ENCODE measurements at places on chromosomes 3 and 15.

- DNase-seq = no peak
These were observed at the start of gene MYH15 for GRCh38 chr3:108510496-108510895. TSS of gene MYH15 (minus strand) at chr3:108510596. CDS start at chr3:108510530, 66 bp downstream.

DNA sequence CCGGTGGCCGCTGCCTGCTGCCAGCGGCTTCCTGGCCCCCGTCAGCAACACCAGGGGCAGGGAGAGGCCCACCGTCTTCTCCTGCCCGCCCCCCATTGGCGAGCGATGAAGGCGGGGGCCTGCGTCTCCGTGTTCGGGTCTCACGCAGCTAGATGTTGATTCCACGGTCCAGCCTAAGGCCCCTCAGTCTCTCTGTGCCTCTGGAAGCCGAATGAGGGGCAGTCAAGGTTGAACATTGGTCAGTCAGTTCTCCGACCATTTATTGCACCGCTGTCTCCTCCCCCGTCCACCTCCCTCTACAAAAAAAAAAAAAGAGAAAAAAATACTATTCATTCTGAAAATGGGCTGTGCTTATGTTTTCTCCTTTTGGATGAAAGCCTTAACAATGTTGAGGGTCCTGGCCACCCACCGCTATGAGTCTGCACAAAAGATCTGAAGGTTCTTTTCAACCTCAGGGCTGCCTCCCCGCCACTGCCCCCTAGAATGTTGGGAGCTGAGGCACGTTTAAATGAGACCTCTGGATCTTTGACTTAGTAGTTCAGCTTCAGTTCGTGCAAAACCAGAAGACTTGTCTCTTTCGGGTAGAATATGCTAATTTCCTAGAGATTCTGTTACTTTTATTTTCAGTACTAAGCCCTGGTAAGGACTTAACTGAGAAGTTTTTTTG, 736 bp downstream of the IREB2 start:
- peak; percentile 49 for DNase-seq

GRCh38 chr3:189365609-189366564, 194.1 kb downstream of the TPRG1 start:
- no peak for DNase-seq

- DNase-seq = no peak
These were observed at the start of gene DLEC1 for GRCh38 chr3:38039101-38039898. TSS of gene DLEC1 (plus strand) at chr3:38039208. CDS start at chr3:38039226, 18 bp downstream.

DNA sequence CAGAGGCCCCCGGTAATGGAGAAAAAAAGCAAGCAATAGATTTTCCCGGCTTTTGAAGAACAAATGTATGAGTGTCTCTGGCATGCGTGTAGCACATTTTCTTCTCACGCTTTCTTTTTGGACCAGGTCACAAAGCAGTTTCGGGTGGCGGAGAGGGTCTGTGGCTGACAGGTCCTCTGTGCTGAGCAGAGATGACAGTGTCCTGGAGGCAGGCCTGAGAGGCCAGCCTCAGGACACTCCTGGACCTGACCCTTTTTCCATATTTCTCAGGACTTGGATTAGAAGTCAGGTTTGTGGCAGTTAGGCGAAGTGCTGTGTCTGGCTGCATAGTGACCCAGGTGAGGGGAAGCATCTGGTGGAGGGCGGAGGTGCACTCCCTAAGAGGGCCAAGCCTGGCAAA, 52.9 kb downstream of the KLF13 start:
- DNase-seq = no peak

DNA sequence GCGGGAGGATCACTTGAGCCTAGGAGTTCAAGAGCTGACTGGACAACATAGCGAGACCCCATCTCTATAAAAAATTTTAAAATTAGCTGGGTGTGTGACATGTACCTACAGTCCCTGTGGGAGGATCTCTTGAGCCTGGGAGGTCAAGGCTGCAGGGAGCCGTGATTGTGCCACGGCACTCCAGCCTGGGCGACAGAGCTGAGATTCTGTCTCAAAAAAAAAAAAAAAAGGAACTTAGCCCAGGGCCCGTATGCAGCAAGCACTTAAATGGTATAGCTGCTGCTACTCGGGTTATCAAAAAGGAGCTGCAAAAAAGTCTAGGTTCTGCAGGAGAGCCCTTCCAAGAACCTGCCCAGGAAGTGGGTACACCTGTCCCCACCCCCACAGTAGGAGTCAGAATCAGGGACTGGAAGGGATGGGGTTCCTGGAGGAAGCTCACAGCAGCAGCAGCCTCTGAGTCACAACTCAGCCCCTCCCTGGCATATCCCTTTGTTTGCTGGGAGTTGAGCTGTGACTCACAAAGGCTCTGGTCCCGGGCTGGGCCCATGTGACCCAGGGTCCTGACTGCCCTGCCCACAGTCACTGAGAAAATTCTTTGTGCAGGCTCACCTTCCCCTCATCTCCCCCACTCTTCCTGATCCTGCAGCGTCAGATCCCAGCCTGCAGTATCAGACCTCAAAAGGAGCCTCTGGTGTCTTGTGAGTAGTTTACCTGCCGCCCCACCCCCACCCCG, at the start of gene SPATA12:
SPATA12 (plus strand) TSS at position 576 of the 733 bp plus-strand sequence. CDS start 13,031 bp downstream, outside the sequence.
- no peak for DNase-seq

- no peak for DNase-seq
These were observed 275.0 kb downstream of the ADAMTSL3 start for GRCh38 chr15:83928878-83929418.
